ENCODE measurements at places on chromosomes 13 and 19.

- peak; percentile 95 for DNase-seq
- H3K4me1 ChIP-seq, result peaks cover 33% of the 10 kb centered on the region
- H3K4me3 ChIP-seq, result peak overlapping the region; percentile 62
- H3K27ac ChIP-seq, result peak overlapping the region; percentile 91
- peaks cover 6% of the 10 kb centered on the region for H3K36me3 ChIP-seq
Measured at GRCh38 chr19:17001603-17002183, 24.9 kb downstream of the CPAMD8 start.

- no peak for DNase-seq
- no peaks in the 10 kb centered on the region for H3K4me1 ChIP-seq
- no peak overlapping the region for H3K4me3 ChIP-seq
- no peak overlapping the region for H3K27ac ChIP-seq
Measured at GRCh38 chr13:50456111-50456510, 387.4 kb downstream of the DLEU7 start.

DNA sequence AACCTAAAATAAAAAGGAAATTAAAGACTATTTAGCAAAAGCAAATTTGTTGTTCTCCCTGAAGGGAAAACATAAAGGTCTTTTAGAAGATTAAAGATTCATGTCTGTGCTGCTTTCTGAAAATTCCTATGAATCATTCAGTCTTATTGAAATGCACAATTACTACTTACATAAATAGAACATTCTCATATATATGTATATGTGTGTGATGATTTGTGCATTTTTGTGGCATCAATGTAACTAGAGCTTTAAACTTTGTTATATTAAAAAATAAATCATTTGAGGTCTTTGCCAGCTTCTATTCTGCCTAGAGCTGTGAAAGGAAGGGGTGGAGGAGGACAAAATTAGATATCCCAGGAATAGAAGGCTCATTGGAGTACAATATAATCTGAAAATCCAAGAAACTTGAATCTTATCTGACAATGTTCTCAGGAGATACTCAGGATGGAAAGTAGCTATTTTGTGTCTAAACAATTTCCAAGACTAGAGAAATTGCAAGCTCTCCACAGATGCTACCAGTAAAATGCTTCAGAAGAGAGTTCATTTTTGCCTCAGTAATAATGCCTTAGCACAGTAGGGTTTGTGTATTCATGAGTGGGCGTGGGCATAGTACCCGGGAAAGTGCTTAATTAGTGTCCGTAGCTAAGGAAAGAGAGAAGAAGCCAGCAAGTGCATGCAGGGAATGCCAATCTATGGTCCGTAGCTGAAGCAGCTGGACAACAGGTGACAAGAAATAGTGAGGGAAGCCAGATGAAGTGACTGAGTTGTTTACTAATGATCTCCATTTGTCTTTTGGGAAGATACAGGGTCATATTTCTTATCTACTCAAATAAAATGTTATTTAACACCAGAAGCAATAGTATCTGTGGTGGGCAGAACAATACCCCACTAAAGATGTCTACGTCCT lies 395.5 kb upstream of the NBEA start:
- no peak for DNase-seq
- no peaks in the 10 kb centered on the region for H3K36me3 ChIP-seq
- H3K4me1 ChIP-seq, result no peaks in the 10 kb centered on the region
- H3K27me3 ChIP-seq, result no peaks in the 10 kb centered on the region

GRCh38 chr19:13060964-13061927 lies 41.4 kb downstream of the LYL1 start:
- H3K4me3 ChIP-seq, result peak overlapping the region; percentile 67
- H3K36me3 ChIP-seq, result no peaks in the 10 kb centered on the region
- peaks cover 11% of the 10 kb centered on the region for H3K4me1 ChIP-seq

- H3K27me3 ChIP-seq, result no peaks in the 10 kb centered on the region
- H3K27ac ChIP-seq, result peak overlapping the region; percentile 84
- H3K36me3 ChIP-seq, result peaks cover 9% of the 10 kb centered on the region
- DNase-seq, result peak; percentile 58
- H3K4me1 ChIP-seq, result peaks cover 29% of the 10 kb centered on the region
Measured at GRCh38 chr13:32838945-32839344, 177.3 kb upstream of the KL start.

- no peaks in the 10 kb centered on the region for H3K4me1 ChIP-seq
- no peak overlapping the region for H3K4me3 ChIP-seq
- no peaks in the 10 kb centered on the region for H3K27me3 ChIP-seq
- H3K27ac ChIP-seq, result no peak overlapping the region
- peaks cover 73% of the 10 kb centered on the region for H3K36me3 ChIP-seq
Measured at GRCh38 chr19:17200408-17201079, 14.6 kb upstream of the USE1 start.

- no peaks in the 10 kb centered on the region for H3K4me1 ChIP-seq
- H3K4me3 ChIP-seq, result no peak within 1 kb of the TSS
- peak; percentile 41 for DNase-seq
- H3K36me3 ChIP-seq, result no peaks in the 10 kb centered on the region
- no peak within 1 kb of the TSS for H3K27ac ChIP-seq
- H3K27me3 ChIP-seq, result peaks cover 52% of the 10 kb centered on the region
Measured at GRCh38 chr13:83881917-83882605, at the start of gene SLITRK1. SLITRK1 (minus strand) TSS chr13:83882474; CDS start chr13:83881507, 967 bp downstream.

DNA sequence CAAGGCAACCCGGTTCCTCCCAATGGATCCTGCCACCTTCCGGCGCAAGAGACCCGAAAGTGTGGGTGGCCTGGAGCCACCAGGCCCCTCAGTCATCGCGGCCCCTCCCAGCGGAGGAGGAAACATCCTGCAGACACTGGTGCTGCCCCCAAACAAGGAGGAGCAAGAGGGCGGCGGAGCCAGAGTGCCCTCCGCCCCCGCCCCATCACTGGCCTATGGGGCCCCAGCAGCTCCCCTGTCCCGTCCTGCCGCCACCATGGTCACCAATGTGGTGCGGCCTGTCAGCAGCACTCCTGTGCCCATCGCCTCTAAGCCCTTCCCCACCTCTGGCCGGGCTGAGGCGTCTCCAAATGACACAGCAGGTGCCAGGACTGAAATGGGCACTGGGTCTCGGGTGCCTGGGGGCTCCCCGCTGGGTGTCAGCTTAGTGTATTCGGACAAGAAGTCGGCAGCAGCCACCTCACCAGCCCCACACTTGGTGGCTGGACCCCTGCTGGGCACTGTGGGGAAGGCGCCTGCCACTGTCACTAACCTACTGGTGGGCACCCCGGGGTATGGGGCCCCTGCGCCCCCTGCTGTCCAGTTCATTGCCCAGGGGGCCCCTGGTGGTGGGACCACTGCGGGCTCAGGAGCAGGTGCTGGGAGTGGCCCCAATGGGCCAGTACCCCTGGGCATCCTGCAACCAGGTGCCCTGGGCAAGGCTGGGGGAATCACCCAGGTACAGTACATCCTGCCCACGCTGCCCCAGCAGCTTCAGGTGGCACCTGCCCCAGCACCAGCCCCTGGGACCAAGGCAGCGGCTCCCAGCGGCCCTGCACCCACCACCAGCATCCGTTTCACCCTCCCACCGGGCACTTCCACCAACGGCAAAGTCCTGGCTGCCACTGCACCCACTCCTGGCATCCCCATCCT lies 11.2 kb upstream of the PRR19 start:
- H3K27me3 ChIP-seq, result no peaks in the 10 kb centered on the region
- peaks cover 45% of the 10 kb centered on the region for H3K36me3 ChIP-seq
- DNase-seq, result peak; percentile 69
- H3K27ac ChIP-seq, result no peak overlapping the region

- H3K4me1 ChIP-seq, result no peaks in the 10 kb centered on the region
- H3K27ac ChIP-seq, result no peak overlapping the region
- peak; percentile 82 for DNase-seq
- H3K36me3 ChIP-seq, result no peaks in the 10 kb centered on the region
Measured at GRCh38 chr19:33406521-33407139, 33.1 kb downstream of the CEBPG start.

GRCh38 chr19:42251572-42252358 lies 3.2 kb downstream of the ERF start:
- peaks cover 44% of the 10 kb centered on the region for H3K4me1 ChIP-seq
- DNase-seq, result no peak
- peak overlapping the region; percentile 87 for H3K27ac ChIP-seq
- peaks cover 15% of the 10 kb centered on the region for H3K27me3 ChIP-seq
- peak overlapping the region; percentile 87 for H3K4me3 ChIP-seq

- H3K4me3 ChIP-seq, result no peak overlapping the region
- H3K27me3 ChIP-seq, result no peaks in the 10 kb centered on the region
- no peak overlapping the region for H3K27ac ChIP-seq
- peaks cover 56% of the 10 kb centered on the region for H3K4me1 ChIP-seq
- no peak for DNase-seq
Measured at GRCh38 chr19:18480006-18480691, 41.7 kb downstream of the ELL start.

DNA sequence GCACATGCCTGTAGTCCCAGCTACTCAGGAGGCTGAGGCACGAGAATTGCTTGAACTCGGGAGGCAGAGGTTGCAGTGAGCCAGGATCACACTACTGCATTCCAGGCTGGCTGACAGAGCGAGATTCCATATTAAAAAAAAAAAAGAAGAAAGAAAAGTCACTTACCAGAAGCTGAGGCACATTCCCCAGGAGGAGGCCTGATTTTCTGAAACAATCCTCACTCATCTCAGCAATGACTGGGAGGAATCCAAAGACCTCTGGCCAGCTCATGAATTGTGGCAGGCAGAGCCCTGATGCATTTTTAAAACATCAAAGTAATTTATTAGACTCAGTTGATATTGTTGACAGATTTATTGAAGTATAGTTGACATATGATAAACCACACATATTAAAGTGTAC lies 206.3 kb downstream of the FOXO1 start:
- H3K27me3 ChIP-seq, result no peaks in the 10 kb centered on the region
- no peak overlapping the region for H3K27ac ChIP-seq
- no peaks in the 10 kb centered on the region for H3K4me1 ChIP-seq
- H3K36me3 ChIP-seq, result no peaks in the 10 kb centered on the region
- H3K4me3 ChIP-seq, result no peak overlapping the region
- no peak for DNase-seq

- H3K27me3 ChIP-seq, result no peaks in the 10 kb centered on the region
- no peak for DNase-seq
- peaks cover 28% of the 10 kb centered on the region for H3K4me1 ChIP-seq
- H3K4me3 ChIP-seq, result no peak overlapping the region
- H3K36me3 ChIP-seq, result peaks cover 21% of the 10 kb centered on the region
Measured at GRCh38 chr13:97460004-97460775, 26.2 kb downstream of the RAP2A start.

- H3K27me3 ChIP-seq, result no peaks in the 10 kb centered on the region
- H3K4me3 ChIP-seq, result no peak overlapping the region
- H3K4me1 ChIP-seq, result no peaks in the 10 kb centered on the region
- DNase-seq, result no peak
Measured at GRCh38 chr13:81211713-81212112, 870.8 kb upstream of the SPRY2 start.

- H3K4me3 ChIP-seq, result no peak overlapping the region
- no peaks in the 10 kb centered on the region for H3K36me3 ChIP-seq
- no peak for DNase-seq
- no peak overlapping the region for H3K27ac ChIP-seq
Measured at GRCh38 chr13:97948041-97948440, 5.4 kb upstream of the IPO5 start.

- H3K27ac ChIP-seq, result no peak overlapping the region
- H3K4me3 ChIP-seq, result no peak overlapping the region
- no peak for DNase-seq
Measured at GRCh38 chr13:77230560-77230959, 96.3 kb downstream of the MYCBP2 start.

DNA sequence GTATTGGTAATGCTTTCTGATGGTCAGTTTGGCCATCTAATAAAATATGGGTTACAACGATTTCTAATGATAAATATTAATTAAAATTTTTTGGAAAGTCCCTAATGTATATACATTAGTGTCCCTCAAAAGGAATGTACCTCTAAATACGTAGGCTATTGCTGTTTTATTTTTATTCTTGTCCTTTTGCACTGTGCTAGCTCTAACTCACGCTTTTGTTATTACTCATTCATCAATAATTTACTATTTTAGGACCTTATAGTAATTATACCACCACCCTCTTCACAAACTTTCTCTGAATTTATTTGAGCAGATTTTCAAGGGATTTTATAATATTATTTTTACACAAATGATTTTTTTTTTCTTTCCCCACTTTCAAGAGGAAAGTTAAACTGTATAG lies 795.9 kb upstream of the PCDH9 start:
- H3K27me3 ChIP-seq, result no peaks in the 10 kb centered on the region
- H3K36me3 ChIP-seq, result no peaks in the 10 kb centered on the region
- no peak for DNase-seq
- H3K4me1 ChIP-seq, result no peaks in the 10 kb centered on the region

DNA sequence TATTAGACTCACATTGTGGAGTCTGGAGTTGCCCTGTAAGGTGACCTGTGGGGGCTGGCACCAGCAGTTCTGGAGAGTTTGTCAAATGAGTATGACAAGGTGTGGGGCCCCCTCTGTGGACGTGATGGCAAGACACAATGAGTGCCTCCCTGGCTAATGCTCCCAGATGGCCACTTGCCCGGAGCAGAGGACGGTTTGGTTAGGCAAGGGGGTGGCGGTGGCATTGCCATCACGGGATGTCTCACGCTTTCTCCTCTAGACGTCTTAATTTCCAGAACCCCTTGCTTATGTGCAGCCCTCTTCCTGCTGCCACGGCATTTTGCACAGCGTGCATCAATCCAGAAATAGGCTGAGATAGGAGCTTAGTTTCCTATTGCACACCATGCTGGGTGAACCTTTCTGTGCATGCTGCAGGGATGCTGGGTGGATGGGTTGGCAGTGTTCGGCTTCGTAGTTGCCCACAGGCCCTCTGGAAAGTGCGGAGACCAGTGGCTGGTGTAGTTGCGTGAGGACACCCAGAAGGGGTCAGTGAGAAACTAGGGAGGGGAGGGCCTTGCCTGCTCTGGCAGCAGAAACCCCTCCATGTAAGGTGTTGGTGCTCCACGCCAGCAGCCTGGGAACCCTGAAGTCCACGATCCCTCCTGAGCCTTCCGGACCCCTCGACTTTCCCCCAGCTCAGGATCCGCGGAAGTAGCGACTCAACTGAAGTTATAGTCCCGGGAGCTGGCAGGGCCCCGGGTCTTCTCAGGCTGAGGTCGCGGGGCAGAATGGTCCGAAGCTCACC lies 18.1 kb upstream of the LRP3 start:
- H3K27ac ChIP-seq, result peak overlapping the region; percentile 97
- DNase-seq, result peak; percentile 48
- H3K27me3 ChIP-seq, result peaks cover 13% of the 10 kb centered on the region
- peaks cover 37% of the 10 kb centered on the region for H3K4me1 ChIP-seq
- H3K36me3 ChIP-seq, result peaks cover 4% of the 10 kb centered on the region

DNA sequence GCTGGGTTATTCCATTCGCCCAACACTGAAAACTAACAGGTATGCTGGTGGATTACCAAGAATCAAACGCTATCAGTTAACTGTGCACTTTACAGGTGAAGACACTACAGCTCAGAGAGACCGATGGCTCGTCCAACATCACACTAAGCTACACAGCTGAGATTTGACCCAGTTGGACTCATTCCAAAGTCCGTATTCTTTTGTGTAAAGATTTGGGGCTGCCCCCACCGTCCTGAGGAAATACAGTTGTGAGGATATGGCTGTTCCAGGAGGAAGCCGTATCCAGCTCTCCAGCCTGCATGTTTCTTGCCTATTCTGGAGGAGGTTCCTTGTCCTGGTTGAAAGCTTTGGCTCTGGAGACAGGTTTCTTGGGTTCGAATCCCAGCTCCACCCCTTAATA lies 4.2 kb downstream of the ZSCAN5A start:
- no peak for DNase-seq
- H3K36me3 ChIP-seq, result peaks cover 25% of the 10 kb centered on the region
- no peak overlapping the region for H3K27ac ChIP-seq
- peaks cover 32% of the 10 kb centered on the region for H3K4me1 ChIP-seq
- no peaks in the 10 kb centered on the region for H3K27me3 ChIP-seq

Measured in activated naive CD4-positive, alpha-beta T cell treated with anti-CD3 and anti-CD28 coated beads, Interleukin-2, amount 10 ng/mL, durations not matched to agents 7 days and 5 days (primary cell).